Activated CD4-positive, alpha-beta T cell treated with anti-CD3 and anti-CD28 coated beads for 36 hours (primary cell): ENCODE measurements at places on chromosomes 6 and 20. TPM values are rescaled to one million over a fixed set of nuclear protein-coding genes. Genes with fewer than 3 reads are reported as not detected.

DNA sequence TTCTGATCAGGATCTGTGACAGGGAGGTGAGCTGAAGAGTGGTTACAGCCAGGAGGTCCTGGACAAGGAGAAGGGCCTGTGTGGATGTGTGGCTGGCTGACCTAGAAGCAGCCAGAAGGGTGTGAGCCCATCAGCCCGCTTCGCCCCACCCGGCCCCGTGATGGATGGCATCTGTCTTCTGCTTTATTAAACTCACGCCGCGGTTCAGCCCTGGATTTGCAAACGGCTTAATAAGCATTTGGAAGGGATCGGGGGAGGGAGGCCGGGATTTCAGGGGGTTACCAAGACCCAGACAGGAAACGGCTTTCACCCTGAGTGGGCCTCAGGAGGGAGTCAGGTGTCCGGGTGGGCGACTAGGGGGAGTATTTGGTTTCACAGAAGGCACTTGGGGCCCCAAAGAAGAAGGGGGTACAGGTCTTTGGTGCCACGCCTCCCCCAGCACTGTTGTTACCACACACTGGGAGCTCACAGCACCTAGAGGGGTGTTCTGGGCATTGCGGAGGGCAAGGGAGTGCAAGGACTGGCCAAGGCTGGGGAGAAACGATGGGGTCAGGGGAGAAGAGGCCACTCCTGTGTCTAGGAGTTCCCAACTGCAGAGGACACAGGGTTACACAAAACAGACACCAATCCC, 53.8 kb upstream of the FOXP4 start:
- no peak for DNase-seq

GRCh38 chr6:148304976-148305375, 37.7 kb upstream of the SASH1 start:
- DNase-seq: no peak

The LST1 gene
- total RNA-seq: 11.1 TPM

The AIF1 gene
- total RNA-seq: 96.1 TPM
